ENCODE measurements at places on chromosomes 1 and 21.

- DNase-seq, result no peak
Measured at GRCh38 chr1:5978452-5978851, 13.8 kb downstream of the NPHP4 start.

DNA sequence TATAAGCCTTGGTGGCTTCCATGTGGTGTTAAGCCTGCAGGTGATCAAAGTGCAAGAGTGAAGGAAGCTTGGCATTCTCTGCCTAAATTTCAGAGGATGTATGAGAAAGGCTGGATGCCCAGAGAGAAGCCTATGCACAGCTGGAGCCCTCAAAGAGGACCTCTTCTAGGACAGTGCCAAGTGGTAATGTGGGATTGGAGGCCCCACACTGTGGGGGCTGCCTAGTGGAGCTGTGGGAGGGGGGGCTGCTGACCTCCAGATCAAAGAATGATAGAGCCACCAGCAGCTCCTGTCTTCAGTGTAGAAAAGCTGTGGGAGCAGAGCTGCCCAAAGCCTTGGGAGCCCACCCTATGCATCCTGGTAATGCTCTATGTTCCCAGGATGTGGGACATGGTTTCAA, 1512.7 kb upstream of the TPTE start:
- no peak for DNase-seq

DNA sequence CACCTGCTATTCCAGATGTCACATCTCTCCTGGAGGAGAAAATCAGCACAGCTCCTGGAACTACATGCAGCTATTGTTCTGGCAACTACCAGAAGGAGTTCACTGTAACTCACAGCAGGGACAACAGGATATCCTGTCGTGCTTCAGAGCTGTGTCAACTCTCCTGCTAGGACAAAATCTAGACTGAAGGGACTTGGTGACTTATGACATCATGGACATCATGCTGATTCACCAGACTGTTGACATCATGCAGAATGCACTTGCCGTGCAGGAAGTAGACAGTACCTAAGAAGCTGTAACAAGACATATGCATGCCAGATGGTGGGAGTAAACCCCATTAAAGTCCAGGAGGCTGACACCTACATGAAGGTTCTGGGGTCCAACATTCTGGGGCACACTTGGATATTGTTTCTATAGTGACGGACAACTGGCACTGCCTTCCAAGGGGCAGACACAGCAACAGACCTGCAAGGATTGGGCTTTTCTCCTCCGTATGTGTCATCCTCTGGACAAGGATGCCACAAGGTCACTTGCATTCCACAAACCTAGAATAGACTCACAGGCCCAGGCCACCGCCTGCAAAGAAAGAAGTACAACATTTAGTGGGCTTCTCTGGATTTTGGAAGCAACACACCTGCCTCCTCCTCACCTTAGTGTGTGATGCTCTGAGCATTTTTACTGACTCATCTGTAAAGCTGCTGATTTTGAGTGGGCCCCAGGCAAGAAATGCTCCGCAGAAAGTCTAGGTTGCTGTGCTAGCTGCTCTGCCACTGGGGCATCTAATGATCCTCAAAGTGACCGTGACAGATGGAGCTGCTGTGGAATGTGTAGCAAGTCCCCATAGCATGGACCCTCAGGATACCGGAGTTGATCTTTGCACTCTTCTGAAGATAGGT, 249.2 kb downstream of the MATN1 start:
- no peak for DNase-seq

DNA sequence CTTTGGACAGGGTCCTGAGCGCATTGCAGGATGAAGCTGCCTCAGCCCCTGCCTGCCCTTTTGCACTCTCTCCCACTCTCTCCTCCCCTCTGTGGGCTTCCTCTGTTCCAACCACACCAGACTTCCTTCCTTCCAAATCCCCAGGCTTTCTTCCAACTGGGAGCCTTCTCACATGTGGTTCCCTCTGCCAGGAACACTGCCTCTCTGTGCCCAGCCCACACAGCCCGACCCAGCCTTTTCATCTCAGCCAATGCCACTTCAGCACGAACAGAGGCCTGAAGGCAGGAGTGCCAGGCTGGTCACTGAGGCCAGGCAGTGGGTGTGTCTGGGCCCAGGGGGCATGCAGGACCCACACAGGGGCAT, 5.9 kb downstream of the SELENON start:
- no peak for DNase-seq

DNA sequence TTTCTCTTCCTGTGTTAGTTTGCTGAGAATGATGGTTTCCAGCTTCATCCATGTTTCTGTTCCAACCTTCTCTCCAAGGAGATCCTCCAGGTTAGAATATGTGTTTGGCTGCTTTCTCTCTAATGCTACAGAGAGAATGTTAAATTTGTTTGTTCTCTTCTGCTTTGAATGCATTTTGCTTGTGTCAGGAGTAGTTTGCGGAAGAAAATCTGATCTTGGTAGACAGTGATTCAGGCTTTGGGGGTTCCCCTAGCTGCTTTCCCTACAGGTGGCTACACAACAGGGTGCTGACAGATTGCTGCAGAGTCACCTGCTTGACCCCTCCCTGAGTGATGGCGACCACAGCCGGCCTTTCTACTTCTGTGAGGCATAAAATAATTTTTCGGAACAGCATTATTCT, 41.8 kb downstream of the MACO1 start:
- DNase-seq, result no peak

DNA sequence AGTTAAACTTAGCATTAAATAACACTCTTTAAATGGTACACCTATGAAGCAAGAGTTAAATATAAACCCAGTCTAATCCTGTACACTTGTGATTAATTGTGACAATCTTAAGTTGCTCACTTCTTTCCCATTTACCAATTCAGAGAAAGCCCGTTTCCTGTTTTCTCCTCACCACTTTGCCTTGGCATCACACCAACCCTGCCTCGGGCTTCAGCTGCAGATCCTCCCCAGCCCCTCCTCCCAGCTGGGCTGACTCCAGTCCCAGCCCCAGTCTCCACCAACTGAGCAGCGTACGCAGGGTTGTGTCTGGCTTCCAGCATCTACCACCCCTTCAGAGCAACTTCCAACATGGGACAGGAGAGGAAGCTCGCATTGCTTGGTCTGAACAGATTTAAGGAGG, 4.1 kb downstream of the PYCR2 start:
- DNase-seq, result peak; percentile 73

DNA sequence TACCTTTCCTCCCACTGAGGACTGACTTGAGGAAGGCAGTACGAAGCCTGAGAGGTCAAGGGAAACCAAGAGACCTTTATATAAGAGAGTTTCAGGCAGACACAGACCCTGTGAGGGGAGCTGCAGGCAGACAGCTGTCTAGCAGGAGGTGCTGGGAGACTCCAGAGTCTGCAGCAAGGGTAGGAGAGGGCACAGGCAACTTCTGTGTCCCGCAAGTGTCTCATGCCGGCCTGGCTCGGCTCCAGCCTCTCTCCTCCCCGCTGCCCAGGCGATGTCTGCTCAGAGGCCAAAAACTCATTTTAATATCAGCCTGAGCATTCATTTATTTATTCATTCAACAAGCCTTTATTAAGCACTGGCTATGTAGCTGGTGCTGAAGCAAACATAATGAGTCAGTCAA, 83.0 kb downstream of the KIRREL1 start:
- DNase-seq, result peak; percentile 14

DNA sequence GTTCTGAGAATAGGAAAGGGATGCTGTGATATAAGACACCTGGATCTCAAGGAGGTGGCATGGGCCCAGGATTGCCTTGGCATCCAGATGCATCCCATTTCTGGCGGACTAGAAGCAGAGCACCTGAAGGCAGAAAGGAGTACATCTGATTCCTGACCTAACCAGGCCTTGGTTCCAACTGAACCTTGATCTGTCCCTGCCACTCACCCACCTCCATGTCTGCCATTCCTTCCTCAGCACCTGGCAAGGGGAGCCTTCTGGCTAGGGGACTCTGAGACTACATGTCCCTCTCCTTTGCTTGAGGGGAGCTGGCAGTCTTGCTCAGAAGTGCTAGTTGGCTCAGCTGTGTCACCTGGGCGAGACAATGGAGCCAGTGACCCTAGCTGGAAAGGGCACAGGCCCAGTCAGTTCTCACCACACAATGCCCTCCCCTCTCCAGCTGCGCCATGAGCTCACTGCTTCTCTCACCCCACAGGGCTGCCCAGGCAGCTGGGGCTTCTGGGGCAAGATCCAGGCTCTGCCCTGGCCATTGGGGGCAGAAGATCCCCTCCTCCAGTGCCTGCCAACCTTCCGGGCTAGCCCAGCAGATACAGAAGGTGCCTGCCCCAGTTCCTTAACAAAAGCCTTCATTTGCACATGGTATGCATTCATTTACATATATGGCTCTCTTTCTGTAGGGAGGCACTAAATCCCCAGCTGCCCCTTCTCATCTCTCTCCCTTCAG, 2.9 kb downstream of the IGSF8 start:
- DNase-seq, result no peak

GRCh38 chr1:171267391-171267790, 19.1 kb downstream of the FMO1 start:
- no peak for DNase-seq

Data from NCI-H446 (cell line).